ENCODE measurements at places on chromosomes 1 and 21.

GRCh38 chr1:181015251-181015615 lies 7.4 kb downstream of the STX6 start:
- no peak for DNase-seq

- DNase-seq, result no peak
These were observed 47.1 kb upstream of the ETS2 start for GRCh38 chr21:38758501-38759214.

GRCh38 chr1:221468546-221468945 lies 273.3 kb downstream of the DUSP10 start:
- DNase-seq, result no peak

GRCh38 chr1:21815724-21816321 lies 3.8 kb downstream of the LDLRAD2 start:
- DNase-seq, result no peak

DNA sequence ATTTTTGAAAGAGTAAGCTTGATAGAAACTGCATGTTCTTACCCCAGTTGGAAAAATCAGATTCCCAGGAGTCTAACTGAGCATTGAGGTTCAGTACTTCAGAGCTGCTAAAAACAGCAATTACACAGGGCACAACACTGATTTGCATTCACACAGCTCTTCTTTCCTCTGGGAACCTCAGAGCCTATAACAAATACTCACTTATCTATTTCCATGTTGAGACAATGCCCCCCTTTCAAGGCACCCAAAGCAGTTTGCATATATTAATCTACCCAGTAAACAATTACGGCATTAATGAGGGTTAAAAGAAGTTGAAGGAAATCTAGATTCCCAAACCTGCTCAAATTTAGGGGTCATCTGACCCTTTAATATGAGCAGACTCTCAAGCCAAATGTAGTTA lies 126.9 kb upstream of the SLC35F3 start:
- DNase-seq, result no peak

- DNase-seq, result no peak
These were observed at the start of gene RYR2 for GRCh38 chr1:237041795-237042525. RYR2 (plus strand) TSS chr1:237042184; CDS start chr1:237042522, 338 bp downstream.

- DNase-seq, result no peak
These were observed 1.4 kb upstream of the EVI5 start for GRCh38 chr1:92786111-92786901.

GRCh38 chr1:181675091-181675917 lies 192.0 kb downstream of the CACNA1E start:
- no peak for DNase-seq

DNA sequence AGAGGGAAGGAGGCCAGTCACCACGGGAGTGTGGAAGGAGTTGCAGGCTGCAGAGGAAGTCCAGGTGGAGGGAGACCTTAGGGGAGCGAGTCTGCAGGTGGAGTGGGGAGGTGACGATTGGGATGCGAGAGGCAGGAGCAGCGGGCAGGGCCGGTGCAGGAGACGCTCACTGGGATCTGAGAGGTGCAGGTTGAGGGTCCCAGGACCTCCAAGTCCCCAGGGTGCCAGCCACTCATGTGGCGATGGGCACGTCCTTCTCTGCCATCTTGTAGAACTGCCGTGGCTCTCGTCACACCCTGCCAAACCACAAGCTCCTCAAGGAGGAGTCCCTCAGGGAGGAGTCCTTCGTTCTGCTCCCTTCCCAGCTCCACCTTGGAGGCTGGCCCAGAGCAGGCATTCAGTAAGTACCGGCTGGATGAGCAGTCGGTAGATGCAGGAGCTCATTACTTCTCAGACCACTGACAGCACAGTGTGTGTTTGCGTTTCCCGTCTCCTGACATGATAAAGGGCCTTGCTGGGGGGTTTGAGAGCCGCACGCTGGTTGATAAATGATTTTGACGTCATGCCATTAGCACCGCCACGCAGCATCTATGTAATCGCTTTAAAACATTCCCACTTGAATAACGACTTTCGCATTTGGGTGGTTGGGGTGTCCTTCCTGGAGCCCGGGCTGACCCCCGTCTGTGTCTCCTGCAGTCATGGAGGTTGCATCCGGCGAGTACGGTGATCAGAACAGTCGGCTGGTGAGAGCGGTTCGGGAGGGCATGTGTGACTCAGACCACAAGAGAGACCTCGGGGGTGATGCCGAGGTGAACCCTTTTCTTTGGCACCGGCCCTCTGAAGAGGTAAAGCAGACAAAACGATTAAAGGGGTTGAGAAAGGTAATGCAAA lies 27.8 kb downstream of the TFF3 start:
- DNase-seq, result no peak

GRCh38 chr1:118960567-118961136 lies 27.5 kb downstream of the TBX15 start:
- DNase-seq, result no peak

- DNase-seq, result no peak
These were observed 10.2 kb downstream of the PRXL2B start for GRCh38 chr1:2596530-2597333.

GRCh38 chr1:41418857-41419583 lies 57.8 kb downstream of the FOXO6 start:
- no peak for DNase-seq

- no peak for DNase-seq
These were observed 61.7 kb downstream of the BACE2 start for GRCh38 chr21:41229509-41230248.

DNA sequence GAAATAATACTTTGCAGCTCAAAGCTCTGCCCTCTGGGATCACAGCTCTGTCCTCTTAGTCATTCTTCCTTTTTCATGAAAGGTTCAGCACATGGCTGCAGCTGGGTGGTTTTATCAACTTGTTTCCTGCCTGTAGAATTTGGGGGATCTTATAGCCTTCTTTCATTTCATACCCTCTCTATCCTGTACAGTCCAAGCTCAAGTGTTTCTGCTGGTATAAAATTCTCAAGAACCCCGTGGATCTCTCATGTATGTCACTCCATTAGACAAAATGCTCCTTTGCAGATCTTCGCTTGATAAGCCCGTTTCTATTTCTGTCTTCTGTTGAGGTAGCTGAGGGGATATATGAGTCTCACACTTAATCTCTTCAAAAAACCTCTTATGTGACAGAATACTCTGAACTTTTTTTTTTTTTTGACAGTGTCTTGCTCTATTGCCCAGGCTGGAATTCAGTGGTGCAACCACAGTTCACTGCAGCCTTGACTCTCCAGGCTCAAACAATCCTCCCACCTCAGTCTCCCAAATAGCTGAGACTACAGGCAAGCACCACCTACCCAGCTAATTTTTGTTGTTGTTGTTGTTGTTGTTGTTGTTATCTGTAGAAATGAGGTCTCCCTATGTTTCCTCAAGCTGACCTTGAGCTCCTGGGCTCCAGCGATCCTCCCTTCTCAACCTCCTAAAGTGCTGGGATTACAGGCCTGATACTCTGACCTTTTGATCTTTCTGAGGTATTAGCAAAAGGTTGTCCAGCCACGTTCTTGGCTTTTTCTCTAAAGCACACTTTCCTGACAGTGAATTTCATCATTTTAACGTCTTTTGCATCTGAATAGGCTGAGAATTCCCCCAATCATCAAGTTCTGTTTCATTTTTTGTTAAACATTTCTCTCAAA lies 24.6 kb upstream of the COL9A2 start:
- DNase-seq, result no peak

DNA sequence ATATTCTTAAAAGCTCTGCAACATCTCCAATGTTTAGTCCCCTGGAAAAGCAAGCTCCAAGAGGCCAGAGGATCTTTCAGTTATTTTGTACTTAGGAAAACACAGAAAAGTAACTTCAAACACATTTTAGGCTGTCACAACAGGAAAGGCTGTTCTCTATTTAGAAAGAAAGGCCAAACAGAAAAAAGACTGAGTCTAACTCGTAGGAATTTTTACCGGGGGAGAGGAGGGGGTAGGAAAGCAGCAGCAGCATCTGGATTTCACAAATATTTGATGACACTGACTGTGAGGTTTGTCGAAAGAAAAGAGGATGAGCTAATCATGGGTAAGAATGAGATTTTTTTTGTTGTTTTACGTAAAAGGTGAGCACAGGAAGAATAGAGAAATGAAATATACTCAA lies 107.1 kb downstream of the EIF4G3 start:
- DNase-seq, result no peak

GRCh38 chr1:18947570-18947969 lies 8.9 kb downstream of the IFFO2 start:
- DNase-seq, result no peak

DNA sequence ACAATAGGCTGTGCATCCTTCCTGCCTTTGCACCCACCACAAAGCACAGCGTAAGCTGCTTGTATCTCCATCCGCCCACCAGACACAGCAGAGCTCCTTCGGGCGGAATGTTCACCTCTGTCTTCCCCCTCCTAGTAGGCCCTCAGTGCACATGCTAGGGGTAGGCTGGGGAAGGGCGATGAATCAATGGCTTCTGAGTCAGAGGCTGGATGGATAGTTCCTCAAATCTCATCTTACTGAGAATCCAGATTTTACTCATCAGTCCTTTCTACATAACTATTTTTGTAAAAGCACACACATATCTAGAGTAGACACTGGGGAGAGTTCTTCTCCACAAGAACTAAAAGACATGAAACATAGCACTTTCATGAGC lies 73.8 kb downstream of the BCAR3 start:
- DNase-seq, result peak; percentile 69

DNA sequence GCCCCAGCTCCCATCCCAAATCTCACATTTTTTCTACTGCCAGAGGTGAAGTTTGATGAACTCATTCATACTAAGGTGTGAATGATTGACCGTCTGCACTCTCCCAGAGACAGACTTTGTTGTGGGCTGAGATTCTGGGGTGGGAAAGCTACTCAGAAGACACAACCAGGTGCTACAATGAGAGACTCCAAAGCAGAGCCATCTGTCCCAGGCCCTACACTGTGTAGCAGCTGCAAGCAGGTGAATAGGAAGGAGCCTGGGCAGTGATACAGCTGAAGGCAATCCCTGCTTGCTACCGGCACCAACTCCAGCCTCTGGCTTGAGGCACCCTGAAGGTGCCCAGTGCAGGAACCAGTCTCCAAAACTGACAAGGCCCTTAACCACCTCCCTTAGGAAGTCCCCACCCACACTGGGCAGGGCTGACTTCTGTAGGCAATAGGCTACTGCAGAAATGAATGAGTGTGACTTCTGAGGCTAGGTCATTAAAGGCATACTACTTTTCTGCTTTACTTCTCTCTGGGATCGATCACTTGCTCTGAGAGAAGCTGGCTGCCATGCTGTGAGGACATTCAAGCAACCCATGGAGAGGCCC lies 79.7 kb upstream of the RUNX3 start:
- DNase-seq, result no peak

GRCh38 chr1:244778344-244778743 lies 57.1 kb upstream of the COX20 start:
- no peak for DNase-seq

DNA sequence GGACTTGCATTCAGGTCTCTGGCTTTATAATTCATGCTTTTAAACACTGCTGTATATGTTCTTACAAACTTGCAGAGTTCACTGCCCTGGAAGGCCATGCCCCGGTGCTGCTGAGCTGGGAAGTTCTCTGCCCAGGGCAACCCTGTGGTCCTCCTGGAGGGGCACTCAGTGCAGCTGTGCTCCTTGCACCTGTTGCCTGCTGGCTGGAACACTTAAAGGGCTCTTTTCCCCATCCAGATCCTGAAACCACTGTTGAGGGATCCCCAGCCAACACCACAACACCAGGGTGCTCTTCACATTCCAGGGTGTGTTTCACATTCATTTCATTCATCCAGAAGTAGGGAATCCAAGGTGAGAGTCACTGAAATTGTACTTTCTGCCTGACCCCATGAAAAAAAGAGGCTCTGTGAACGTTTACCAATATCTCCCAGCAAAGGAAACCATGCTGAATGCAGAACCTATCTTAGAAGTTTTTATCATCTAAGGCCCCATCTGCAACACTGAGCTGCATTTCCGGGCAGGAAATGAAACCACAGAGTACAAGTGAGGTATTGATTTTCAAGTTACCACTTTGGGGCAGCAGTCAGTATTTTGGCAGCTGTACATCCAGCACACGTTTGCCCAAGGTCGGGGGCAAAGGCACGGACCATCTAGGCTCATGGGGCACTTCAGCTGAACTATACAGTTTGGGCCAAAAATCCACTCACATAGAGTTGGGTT lies 16.4 kb upstream of the KIAA0040 start:
- no peak for DNase-seq

DNA sequence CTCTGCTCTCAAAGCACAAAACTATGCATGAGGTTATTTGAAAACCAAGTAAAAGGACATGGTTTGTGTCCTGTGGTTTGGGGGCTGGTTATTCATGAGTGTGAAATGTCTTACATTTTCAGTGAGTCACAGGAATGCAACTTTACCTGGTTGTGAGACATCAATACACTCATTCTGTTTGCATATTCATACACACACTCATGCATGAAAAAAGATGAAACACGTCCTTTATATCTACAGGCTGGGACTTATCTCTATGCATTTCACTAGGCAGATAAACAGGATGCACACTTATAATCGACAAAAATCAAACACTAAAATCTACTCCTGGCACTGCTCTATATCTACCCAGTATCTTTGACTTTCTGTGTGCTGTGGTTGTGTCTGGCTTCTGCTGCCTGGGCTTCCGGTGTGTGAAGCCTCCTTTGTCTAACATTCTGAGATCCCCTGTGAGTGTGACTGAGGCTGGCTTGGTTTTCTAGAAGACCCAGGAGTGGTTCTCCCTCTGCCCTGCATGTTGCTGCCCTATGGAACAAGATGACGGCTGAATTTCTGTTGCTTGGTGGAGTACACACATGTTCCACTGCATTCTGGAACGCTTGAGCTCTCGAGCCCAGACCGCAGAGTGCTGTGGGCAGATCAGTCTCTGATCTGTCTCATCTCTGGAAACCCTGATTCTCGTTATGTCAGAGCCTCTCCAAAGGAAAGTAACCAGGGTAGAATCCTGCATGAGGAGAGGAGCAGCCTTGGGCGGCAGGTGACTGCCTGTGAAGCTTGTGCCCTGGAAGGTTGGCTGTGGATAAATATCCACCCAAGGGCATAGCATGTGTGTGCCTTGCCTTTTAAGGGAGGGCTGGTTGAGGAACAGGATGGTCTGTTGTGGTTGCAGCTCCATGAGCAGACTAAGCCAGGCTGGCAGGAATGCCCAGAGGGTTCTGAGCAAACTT lies 19.7 kb upstream of the FASLG start:
- DNase-seq, result peak; percentile 61

GRCh38 chr1:12178511-12178910 lies 11.7 kb downstream of the TNFRSF1B start:
- DNase-seq, result no peak

- no peak for DNase-seq
These were observed 7.7 kb upstream of the MPZL1 start for GRCh38 chr1:167714098-167714438.

- DNase-seq, result no peak
These were observed at the start of gene F13B for GRCh38 chr1:197066719-197067456. F13B (minus strand) TSS chr1:197067260; CDS start chr1:197067223, 37 bp downstream.
